Suprapubic skin (tissue), 4 donors: ENCODE measurements at places on chromosomes 7 and 10. TPM values are rescaled to one million over a fixed set of nuclear protein-coding genes. Genes with fewer than 3 reads are reported as not detected.

DNA sequence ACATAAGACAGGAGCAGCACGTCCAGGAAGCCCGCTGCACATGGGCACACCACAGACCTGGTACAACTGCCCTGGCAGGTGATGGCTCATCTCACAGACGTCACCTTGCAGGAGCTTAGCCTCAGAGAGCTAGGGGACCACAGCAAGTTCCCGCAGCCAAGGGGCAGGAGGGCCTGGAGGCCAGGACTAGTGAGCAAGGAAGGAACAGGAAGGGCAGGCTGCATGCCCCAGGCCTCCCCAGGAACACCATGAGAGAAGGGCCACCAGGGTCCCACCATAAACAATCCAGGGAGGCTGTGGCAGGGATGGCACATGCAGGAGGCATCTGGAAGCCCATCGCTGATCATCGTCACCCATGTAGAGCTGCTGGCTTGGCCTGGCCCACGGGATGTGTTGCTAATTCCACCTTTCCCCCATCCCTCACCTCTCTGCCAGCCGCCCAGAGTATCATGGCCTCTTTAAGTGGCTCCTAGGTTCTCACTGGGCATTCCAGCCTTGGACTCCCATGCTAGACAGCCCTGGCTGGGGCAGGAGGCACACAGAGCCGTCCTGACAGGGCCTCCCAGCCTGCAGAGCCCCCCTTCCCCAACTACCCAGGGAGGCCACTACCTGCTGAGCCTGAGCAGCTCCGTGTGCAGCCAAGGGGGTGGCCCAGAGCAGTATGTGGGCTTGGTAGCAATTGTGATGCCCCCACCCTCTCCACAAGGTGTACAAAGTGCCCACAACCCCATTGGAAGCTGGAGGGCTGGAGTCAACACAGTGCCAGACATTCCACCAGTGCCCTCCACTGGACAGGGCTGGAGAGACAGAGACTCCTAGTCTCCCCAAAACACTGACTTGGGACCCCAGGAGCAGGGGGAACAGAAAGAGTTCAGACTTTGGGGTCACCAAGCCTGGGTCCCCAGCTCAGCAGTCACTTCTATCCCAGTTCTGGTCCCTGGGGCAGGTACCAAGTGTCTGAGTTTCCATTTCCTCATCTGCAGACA is 35.5 kb downstream of the GRID1 start:
- peak; percentile 38 for DNase-seq

The GIMAP8 gene
- total RNA-seq: 5.6 TPM

DNA sequence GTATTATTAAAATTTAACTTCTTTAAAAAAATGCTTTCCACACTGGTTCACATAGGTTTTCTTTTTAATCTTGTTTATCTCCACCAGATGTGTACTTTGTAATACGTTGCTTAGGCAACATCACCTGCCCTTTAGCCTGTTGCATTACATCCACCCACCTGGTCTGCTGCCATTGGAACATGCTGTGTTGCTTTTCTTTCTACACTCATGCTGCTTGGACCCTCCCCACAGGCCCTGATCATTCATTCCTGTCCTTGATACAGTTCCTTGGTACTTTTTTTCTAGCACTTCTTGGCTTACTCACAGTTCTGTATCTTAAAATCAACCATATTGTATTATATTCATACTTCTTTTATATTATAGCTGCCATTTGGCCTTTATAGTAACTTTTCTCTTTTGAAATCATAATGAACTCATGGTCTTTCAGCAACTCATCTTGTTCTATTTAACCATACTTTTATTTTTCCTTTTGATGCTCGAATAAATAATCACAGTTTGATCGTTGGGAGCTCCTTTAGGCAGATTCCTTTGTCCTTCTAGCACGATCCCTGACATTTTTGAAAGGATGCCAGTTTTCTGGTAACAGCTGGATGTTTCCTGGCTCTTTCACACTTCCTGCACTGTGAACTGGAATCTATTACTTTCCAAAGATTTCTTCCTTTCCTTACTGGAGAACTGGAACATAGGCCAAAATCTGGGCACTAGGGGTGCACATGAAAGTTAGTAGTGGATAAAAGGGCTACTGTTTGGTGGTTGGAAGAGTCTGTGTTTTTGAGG is 125.1 kb downstream of the CDK14 start:
- DNase-seq: no peak

The MINPP1 gene
- 7.7 TPM for total RNA-seq

- no peak for DNase-seq
Measured at GRCh38 chr10:88370713-88371112, 212.4 kb downstream of the RNLS start.

DNA sequence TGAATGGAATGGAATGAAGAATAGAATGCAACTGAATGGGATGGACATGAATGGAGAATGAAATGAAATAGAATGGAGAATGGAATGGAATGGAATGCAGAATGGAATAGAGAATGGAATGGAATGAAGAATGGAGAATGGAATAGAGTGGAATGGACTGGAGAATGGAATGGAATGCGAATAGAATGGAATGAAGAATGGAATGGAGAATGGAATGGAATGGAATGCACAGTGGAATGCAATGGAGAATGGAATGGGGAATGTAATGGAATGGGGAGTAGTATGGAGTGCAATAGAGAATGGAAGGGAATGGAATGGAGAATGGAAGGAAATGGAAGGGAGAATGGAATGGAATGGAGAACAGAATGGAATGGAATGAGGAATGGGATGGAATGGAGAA is 93.4 kb downstream of the NSUN6 start:
- no peak for DNase-seq

- no peak for DNase-seq
Measured at GRCh38 chr10:81303656-81304055, 571.3 kb upstream of the NRG3 start.

The OR6V1 gene
- not detected for total RNA-seq

The NAT16 gene
- total RNA-seq: not detected

- no peak for DNase-seq
Measured at GRCh38 chr10:17820943-17821342, 11.8 kb downstream of the MRC1 start.

The NEUROG3 gene
- not detected for total RNA-seq

The C1GALT1 gene
- total RNA-seq: 13.3 TPM

The KIF20B gene
- total RNA-seq: 5.1 TPM

The MYH16 gene
- not detected for total RNA-seq

The TMEM139 gene
- 3.3 TPM for total RNA-seq

DNA sequence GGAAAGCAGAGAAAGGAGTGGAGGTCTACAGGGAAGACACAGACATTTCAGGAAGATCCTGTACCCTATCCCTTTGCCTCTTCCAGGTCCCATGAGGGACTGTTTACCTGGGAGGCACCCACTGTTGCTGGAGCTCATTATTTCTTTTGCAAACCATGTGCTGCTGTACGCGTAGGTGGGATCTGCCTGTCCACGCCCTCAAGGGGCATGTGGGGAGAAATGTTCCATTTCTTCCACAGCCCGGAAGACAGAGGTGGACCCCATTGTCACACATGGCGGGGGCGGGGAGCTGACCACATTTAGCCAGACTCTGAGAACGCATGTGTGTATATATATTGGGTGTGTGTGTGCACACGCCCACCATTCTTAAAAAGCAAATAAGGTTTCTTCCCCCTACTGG is 2.0 kb downstream of the PLXNA4 start:
- DNase-seq: no peak

- no peak for DNase-seq
Measured at GRCh38 chr7:73871163-73872011, 10.4 kb downstream of the TMEM270 start.

GRCh38 chr10:80410122-80410521 is 1.8 kb downstream of the PRXL2A start:
- no peak for DNase-seq

The SORCS1 gene
- total RNA-seq: 1.3 TPM

DNA sequence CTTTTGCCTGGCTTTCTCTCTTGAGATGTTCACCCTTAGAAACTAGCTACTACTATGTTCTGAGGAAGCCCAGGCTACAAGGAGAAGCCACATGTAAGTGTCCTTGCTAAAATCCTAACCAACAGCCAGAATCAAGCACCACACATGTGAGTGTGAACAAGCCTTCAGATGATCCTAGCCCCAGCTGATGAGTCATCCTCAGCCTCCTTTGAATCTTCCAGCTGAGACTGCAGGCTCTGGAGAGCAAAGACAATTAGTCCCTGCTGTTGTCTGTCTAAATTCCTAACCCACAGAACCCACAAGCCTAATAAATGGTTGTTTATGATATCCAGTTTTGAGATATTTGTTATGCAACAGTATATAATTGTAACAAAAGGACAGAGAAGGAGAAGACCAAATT is 92.8 kb upstream of the TAC1 start:
- no peak for DNase-seq

DNA sequence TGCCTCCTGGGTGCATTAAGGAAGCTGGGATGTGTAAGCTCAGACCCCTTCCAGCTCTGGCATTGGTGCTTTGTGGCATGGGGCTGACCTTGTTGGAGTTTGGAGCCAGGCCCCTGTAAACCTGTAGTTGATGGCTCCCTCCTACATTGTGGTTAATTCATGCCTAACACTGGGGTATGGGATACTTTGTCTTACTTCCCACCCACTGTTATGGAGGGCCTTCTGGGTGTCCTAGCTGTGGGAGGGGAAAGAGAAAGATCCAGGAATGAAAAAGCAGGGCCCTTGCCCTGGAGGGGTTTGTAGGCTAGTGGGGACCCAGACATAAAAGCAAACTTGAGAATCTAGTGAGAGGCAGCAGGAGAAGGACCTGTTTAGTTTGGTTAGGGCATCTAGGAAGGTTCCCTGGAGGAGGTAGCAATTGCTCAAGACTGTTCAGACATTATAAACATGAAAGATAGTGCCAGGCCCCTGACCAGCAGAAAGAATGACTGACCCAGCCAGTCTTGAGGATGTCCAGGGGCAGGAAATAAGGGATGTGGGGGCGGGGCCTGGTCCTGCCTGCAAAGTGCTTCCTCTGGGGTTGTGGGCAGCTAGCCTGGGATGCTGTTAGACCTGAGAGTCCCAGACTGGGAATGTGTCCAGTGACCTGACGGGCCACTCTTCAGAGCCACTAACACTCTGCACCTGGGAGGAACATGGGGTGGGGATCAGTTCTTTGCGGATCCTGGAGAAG is 6.6 kb downstream of the ADAMTS14 start:
- DNase-seq: no peak

The CRTAC1 gene
- 2.2 TPM for total RNA-seq

The ZNRF2 gene
- total RNA-seq: 39.3 TPM

GRCh38 chr10:72066318-72067284 is 21.8 kb downstream of the SPOCK2 start:
- DNase-seq: no peak

The MNX1 gene
- total RNA-seq: not detected

The AOAH gene
- total RNA-seq: 1.1 TPM

The RBP3 gene
- total RNA-seq: not detected

The ITIH5 gene
- total RNA-seq: 4.8 TPM

DNA sequence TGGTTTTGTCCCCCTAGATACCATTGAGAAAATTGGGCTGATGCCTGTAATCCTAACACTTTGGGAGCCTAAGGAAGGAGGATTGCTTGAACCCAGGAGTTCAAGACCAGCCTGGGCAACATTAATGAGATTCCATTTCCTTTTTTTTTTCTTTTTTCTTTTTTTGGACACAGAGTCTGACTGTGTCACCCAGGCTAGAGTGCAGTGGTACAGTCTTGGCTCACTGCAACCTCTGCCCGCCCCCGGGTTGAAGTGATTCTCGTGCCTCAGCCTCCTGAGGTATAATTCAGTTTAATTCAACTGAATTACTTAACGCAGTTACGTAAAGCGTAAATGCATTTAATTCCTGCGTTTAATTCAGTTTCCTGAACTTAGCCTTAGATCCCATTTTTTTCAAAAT is 13.3 kb downstream of the CCAR1 start:
- DNase-seq: no peak
